ENCODE measurements at places on chromosomes 1 and 21.

GRCh38 chr1:47482786-47483185 lies 44.9 kb downstream of the FOXD2 start:
- peak; percentile 11 for DNase-seq

GRCh38 chr1:37630426-37631028 lies 4.2 kb downstream of the RSPO1 start:
- no peak for DNase-seq

- DNase-seq: no peak
These were observed 88.3 kb downstream of the KCNJ6 start for GRCh38 chr21:37827913-37828312.

GRCh38 chr1:215004121-215004827 lies 78.3 kb upstream of the KCNK2 start:
- DNase-seq: no peak

DNA sequence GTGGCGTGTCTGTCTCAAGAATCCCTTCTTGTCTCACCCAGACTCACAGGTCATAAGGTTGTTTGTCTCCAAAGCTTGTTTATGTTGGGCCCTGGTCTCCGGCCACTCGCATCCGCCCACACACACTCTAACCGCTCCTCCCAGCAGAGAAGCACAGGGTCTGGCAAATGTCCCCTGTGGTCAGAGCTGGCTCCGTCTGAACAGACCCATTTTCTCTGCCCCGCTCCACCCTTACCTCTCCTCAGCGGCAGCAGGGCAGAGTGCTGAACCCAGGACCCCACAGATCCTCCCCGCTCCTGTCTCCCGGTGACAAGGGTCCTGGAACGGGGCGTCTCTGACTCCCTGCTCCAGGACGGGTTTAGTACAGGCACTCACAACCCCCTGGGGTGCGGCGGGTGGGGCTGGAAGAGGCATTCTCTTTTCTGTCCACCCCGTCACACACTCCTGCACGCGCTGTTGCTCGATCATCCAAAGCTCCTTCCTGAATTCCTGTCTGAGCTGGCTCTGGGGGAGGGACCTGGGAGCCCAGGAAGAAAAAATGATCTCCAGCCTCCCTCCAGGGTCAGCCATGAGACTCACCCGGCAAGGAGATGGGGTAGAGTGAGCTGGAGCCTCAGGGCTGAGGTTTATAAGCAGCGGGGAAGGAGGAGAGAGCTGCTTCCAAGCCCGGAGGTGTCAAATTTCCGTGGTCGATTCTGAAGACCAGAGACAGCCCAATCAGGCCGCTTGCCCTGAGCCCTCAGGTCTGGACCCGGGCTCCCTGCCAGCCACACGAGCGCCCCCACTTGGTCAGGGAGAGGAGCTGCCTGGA lies at the start of gene S100A13:
Gene S100A13 (minus strand): TSS at position 602 of the 811 bp plus-strand sequence. CDS start 1,033 bp downstream, outside the sequence.
- peak; percentile 70 for DNase-seq

- peak; percentile 4 for DNase-seq
These were observed 27.2 kb downstream of the ADAMTS5 start for GRCh38 chr21:26939601-26940111.
